Activated naive CD8-positive, alpha-beta T cell treated with anti-CD3 and anti-CD28 coated beads for 36 hours (primary cell): ENCODE measurements at places on chromosomes 13 and 19.

DNA sequence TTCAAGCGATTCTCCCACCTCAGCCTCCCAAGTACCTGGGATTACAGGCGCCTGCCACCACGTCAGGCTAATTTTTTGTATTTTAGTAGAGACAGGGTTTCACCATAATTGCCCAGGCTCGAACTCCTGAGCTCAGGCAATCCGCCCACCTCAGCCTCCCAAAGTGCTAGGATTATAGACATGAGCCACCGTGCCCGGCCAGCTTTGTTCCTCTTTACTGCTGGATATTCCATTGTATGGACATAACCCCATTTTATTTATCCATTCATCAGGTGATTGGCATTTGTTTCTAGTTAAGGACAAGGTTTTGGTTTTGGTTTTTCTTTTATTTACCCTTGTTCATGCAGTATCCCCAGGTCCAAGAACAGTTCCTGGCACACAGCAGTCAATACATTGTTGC lies 4.1 kb upstream of the RPS9 start:
- DNase-seq, result no peak

- no peak for DNase-seq
Measured at GRCh38 chr13:103757361-103757760, 691.1 kb upstream of the SLC10A2 start.

DNA sequence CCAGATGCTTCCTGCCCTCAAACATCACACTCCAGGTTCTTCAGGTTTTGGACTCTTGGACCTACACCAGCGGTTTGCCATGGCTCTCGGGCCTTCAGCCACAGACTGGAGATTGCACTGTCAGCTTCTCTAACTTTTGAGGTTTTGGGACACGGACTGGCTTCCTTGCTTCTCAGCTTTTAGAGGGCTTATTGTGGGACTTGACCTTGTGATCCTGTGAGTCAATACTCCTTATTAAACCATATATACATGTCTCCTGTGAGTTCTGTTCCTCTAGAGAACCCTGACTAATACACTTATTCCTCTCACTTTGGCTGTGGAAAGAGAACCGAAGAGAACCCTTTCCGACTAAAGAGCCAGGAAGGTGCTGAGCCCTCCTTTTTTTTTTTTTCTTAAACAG lies 53.6 kb downstream of the LMO7 start:
- DNase-seq, result no peak

DNA sequence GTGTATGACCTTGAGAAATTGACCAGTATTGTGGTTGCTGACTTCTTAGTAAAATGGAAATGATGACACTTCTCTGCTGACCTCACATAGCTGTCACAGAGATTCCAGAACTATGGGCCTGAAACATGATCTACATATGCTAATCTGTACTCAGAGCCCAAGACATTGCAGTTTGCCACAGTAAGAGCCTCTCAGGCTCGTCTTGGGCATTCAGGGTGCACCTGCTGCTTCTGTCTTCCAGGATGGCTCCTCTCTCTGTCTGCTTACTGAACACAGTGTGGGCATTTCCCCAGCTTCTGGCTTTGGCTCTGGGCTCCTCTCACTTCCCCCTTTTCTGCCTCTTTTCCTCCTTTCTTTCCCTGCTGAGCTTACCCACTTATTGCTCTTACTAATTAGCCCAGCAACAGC lies 22.3 kb upstream of the SLC46A3 start:
- DNase-seq, result no peak

GRCh38 chr13:18996627-18997051 lies 185.0 kb downstream of the TUBA3C start:
- DNase-seq, result no peak

DNA sequence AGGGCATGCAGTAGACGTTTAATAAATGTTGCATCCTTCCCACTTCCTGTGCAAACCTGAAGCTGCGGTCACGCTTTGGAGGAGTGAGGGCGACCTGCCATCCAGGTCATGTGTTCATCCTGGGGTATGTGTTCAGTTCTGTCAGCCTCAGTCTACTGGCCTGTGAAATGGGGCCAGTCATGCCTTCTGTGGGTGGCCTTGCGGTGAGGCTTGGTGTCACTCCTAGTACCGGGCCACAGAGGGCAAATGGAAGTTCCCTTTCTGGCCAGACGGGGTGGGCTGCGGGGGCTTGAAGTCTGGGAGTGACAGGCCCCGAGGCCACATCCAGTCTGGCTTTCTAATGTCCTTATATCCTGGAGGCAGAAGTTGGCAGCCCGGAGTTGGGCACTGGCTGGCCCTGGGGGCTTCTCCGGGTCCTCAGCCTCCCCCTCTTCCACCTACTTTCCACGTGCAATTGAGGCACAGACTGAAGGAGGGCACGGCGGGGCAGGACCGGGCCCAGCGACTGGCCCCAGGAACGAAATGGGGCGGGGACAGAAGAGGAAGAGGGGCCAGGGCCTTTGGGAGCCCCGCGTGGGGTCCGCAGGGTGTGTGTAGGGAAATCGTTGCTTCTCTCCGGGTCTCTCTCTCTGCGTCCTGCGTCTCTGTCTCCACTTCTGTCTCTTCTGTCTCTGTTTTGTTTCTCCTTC lies 11.1 kb downstream of the PDE4A start:
- DNase-seq, result no peak

DNA sequence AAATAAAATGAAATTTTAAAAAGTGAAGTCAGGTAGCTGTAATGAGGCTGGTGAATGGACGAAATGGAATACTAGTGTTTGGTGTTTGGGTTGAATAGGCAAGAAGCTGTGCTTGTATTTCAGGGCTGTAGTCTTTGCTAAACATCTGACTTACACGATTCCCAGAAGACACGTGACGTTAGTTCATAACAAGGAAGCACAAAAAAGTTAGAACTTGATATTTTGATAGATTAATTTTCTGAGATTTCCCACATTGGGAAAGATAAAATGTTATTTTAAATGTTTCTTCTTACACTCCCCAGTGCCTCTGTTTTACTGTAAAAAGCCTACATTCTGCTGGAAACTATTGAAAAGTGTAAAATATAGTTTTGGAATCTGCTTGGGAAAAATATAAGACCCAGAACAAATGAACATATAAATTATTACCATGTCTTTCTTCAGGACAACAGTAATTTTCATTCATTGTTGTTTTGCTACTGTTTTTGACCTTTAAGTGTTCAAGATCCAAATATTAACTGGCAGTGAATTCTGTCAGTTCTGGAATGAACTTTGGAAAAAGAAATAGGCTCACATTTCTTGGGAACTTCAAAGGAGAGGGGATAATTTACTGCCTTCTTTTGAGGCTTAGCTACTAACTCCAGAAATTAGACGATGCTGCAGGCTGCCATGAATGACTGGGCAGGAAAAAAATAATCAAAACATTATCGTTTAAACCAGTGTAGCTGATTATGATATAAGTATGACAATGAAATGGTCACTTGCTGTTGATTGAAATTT lies 241.3 kb downstream of the SLITRK6 start:
- no peak for DNase-seq

DNA sequence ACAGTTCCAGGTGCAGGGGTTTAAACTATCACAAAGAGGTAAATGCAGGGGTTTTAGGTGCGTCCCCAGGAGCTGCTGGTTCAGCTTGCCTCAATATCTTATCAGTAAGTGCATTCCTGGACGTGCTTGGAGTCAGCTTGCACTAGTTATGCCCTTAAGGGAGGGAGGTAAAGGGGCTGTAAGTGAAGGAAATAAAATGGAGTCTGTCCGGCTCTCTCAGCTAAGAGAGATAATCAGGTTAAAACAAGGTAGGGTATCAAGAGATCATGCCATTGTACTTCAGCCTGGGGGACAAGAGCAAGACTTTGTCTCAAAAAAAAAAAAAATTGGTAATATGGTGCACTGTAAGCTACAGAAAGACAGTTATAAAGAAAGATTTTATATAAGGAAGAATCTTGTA lies 69.7 kb downstream of the ZNF100 start:
- DNase-seq, result no peak
